ENCODE measurements at places on chromosomes 4 and X.
A peak's percentile ranks its signal among the peaks of the same experiment; 100 is the strongest.

DNA sequence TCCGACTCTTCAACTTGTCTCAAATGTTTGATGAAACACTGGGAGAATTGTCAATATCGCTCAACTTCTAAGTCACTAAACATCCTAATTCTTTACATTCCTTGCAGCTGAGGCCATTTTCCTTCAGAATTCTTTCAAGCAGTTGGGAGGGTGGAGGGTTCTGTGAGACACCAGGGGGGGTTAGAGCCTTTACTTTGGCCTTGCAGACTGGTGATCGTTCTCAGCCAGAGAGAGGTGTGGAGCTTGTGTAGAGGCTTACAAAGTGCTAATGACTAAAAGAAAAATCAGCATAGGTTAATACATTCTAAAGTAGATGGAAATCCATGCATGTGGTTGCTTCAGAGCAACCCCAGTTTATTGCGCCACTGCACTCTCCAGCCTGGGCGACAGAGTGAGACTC is 21.3 kb upstream of the SOX3 start:
- DNase-seq = no peak

GRCh38 chrX:84475596-84475995 is 26.7 kb downstream of the HDX start:
- no peak for DNase-seq

DNA sequence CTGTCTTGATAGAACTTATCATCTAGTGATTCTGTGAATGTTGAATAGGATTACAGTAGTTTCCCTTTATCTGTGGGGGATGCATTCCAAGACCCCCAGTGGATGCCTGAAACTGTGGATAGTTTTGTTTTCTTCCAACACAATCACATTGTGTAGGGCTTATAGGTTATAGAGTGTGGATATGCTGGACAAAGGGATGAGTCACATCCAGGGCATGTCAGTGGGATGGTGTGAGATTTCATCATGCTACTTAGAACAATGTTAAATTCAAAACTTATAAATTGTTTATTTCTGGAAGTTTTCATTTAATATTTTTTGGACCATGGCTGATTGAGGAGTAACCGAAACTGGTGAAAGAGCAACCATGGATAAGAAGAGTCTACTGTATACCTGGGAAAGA is 432.3 kb upstream of the ATOH1 start:
- DNase-seq = no peak

DNA sequence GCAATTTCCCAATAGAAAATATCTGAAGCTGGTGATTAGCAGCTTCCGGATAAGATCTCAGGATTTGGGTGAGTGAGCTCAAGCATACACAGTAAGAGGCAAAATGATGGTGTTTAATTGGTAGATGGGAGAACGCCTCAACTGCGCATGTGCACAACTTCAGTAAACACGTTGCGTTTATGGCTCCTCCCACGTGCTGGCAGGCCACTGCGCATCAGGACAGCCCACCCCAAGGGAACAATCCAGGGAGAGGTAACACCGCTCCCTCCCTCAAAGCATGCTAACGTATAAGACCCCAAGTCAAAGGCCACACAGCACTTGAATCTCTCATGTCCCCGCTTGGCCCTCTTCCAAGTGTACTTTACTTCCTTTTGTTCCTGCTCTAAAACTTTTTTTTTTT is 10.3 kb upstream of the CENPU start:
- no peak for DNase-seq

DNA sequence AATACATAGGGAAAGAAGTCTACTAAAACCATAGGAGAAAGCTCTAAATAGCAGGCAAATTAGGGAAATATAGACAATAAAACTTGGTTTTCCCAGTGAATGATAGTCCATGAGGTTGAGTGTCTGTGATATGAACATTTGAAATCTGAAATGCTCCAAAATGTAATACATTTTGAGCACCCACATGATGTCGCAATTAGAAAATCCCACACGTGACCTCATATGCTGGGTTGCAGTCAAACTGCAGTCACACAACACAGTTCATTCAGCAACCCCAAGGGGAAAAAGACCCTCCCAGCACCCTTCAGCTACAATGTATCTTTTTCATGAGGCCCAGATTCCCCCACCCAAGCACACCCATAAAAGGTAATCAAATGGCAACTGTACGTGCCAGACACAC is 155.6 kb downstream of the BTC start:
- no peak for DNase-seq

- no peak for DNase-seq
Measured at GRCh38 chrX:17035111-17035510, 88.7 kb downstream of the REPS2 start.

GRCh38 chr4:54687887-54688841 is 30.4 kb downstream of the KIT start:
- peak; percentile 21 for DNase-seq

DNA sequence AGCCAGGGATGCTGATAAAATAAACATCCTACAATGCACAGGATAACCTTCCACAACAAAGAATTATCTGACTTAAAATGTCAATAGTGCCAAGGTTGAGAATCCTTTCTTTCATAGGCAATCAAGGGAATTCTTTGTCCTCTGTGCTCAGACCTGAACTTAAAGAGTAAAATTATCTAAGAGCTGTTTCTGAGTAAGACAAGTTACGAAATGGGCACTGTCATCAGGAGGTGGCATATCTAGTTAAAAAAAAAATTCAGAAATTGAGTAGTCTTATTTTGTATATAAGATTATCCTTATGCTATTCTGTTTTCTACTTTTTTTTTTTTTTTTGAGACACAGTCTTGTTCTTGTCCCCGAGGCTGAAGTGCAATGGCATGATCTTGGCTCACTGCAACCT is 3.3 kb upstream of the RAB33B start:
- DNase-seq = no peak
